T-helper 1 cell treated with Interleukin-12 subunit alpha and Interleukin-12 subunit beta and Interleukin-4 antibody, amounts not matched to agents 30 ng/mL and 1 ng/mL, for 36 hours (primary cell): ENCODE measurements at places on chromosomes 1 and 21. TPM values are rescaled to one million over a fixed set of nuclear protein-coding genes. Genes with fewer than 3 reads are reported as not detected.

GJA4 gene
- 0.25 and 0.46 TPM in 2 replicates for total RNA-seq

RNF186 gene
- total RNA-seq = not detected in 2 replicates

RNF220 gene
- 84.0 and 86.6 TPM in 2 replicates for total RNA-seq

THEM5 gene
- not detected in 2 replicates for total RNA-seq

KCNT2 gene
- total RNA-seq = not detected in 2 replicates

GBP3 gene
- total RNA-seq = 42.1 and 42.9 TPM in 2 replicates

TNFRSF8 gene
- 53.8 and 54.5 TPM in 2 replicates for total RNA-seq

CPTP gene
- 20.4 and 20.8 TPM in 2 replicates for total RNA-seq

AHCTF1 gene
- 38.2 and 41.0 TPM in 2 replicates for total RNA-seq

GJC2 gene
- total RNA-seq = 0.88 and 1.0 TPM in 2 replicates

RIPK4 gene
- not detected in 2 replicates for total RNA-seq

SPRR1A gene
- not detected in 2 replicates for total RNA-seq

LCE1C gene
- not detected in 2 replicates for total RNA-seq

RPTN gene
- total RNA-seq = not detected in 2 replicates

EPHA8 gene
- total RNA-seq = not detected in 2 replicates

TTC39A gene
- total RNA-seq = not detected in 2 replicates

IQCC gene
- total RNA-seq = 2.5 and 3.6 TPM in 2 replicates

SH3D21 gene
- total RNA-seq = 6.5 and 7.2 TPM in 2 replicates

NR0B2 gene
- not detected in 2 replicates for total RNA-seq

RNASEL gene
- total RNA-seq = 5.3 and 6.0 TPM in 2 replicates

LENEP gene
- total RNA-seq = 0.93 and 0.98 TPM in 2 replicates

KIF14 gene
- total RNA-seq = 17.0 and 17.8 TPM in 2 replicates

KIF21B gene
- 92.8 and 94.7 TPM in 2 replicates for total RNA-seq
